Fibroblast of upper back skin (primary cell): ENCODE measurements at places on chromosomes 2 and 18.

- DNase-seq, result no peak
Measured at GRCh38 chr18:22180722-22181121, 11.3 kb downstream of the GATA6 start.

- DNase-seq, result no peak
Measured at GRCh38 chr18:24683925-24684324, 223.5 kb downstream of the HRH4 start.

- DNase-seq, result peak; percentile 57
Measured at GRCh38 chr2:200585730-200586643, at the start of gene AOX1. AOX1 (plus strand) TSS chr2:200586014; CDS start chr2:200586109, 95 bp downstream.

DNA sequence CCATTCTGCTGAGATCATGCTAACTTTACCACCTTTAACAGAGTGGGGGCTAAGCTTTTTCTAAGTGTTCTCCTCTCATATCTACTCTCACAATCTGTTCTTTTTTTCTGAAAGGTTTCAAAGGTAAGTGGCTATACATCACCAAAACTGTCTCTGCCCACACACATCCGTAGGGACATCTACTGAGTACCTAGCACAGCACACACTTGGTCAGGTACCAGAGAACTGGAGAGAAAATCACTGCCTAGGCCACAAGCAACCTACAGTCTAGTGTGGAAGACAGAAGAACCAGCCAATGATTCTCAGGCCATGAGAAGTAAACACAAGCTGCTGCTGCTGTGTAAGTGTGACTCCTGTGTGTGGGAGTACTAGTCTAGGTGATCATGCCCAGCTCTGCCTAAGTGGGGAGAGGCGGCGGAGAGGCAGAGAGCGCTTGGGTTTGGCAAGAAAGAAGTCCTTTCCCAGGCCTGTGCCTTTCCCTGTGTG is 176.1 kb upstream of the ZFP36L2 start:
- no peak for DNase-seq

GRCh38 chr2:30862054-30862651 is 54.9 kb upstream of the CAPN13 start:
- DNase-seq, result peak; percentile 77

GRCh38 chr2:100193291-100193710 is 50.9 kb upstream of the AFF3 start:
- DNase-seq, result no peak

GRCh38 chr2:100877555-100877954 is 57.6 kb downstream of the NPAS2 start:
- peak; percentile 66 for DNase-seq

DNA sequence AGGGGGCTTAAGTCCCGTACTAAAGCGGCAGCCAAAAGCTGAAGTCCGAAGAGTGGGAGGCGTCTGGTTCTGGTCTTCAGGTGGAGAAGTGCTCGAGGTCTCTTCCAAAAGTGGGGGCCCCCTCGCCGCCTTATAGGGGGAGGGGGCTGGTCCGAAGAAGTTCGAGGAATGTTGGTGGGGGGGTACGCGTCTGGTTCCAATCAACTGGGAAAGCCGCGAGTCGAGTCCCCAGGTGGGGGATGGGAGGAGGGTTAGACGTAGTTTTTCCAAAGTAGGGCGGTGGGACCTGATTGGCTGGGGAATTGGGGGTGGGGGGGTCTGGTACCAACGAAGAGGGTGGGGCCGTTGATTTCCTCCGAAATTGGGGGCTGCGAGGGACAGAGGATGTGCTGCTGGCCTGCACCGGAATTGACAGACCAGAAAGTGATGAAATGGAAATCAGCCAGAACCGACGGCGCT is 594 bp downstream of the ITM2C start:
- DNase-seq, result peak; percentile 39

GRCh38 chr2:219511547-219512325 is 2.5 kb upstream of the ASIC4 start:
- DNase-seq, result no peak

- no peak for DNase-seq
Measured at GRCh38 chr18:28684746-28685355, 507.9 kb upstream of the CDH2 start.

DNA sequence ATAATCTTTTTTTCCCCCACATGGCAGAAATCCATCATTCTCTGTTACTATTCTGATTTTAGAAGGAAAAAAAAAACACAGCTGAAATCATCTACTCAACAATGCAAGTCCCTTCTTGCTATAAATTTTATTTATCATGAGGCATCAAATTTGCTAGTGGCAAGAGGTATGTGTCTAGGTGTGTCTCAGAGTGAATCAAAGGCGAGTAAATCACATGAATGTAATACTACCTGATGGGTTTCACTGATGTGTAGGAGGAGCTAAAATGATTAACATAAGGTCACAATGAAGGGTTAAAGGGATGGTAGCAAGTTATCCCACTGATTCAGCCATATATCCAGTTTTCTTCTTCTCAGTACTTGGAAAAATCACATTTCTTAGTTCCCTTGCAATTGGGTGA is 24.5 kb upstream of the PELI1 start:
- DNase-seq, result no peak

DNA sequence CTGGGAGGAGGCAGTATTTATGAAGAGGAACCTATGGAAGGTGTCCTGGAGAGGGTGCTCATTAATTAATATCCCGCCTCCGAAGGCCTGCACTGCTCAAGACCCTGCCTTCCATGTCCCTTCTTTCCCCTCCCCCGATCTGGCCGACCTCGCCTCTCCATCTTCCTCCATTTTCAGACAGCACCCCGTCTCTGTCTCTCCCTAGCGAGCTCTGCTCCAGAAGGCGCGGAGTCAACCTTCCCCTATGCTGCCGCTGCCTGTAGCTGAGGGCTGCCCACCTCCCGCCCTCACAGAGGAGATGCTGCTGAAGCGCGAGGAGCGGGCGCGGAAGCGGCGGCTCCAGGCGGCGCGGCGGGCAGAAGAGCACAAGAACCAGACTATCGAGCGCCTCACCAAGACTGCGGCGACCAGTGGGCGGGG is 1.1 kb upstream of the WBP1 start:
- DNase-seq, result no peak

DNA sequence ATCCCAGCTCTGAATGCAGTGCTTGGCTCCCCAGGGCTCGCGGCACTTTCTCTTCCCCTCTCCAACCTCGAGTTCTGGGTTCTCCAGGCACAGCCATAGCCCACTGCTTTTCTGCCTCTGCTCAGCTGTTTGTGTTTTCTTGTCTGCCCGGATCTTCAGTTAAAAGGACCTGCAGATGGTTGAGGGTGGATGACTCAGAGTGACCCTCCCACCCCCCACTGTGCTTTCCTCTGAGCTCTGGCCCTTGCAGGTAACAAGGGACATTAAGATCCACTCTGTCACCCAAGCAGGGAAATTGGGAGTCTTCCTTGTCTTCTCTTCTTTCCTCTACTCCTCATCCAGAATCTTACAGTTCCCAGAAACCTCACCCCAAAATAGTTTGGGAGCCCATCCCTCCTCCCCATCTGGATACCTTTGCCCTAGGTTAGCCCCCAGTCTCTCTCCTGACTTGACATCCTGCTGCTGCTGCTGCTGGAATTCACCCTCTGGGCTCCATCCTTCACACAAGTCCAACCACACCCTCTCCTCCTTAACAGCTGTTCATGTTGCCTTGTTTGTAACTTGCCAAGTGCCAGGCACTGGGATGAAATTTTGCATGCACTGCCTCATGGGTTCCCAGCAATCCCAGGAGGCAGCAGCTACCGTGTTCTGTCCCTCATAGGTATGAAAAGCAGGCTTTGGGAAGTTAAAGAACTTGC is 157.9 kb upstream of the TTC39C start:
- no peak for DNase-seq

DNA sequence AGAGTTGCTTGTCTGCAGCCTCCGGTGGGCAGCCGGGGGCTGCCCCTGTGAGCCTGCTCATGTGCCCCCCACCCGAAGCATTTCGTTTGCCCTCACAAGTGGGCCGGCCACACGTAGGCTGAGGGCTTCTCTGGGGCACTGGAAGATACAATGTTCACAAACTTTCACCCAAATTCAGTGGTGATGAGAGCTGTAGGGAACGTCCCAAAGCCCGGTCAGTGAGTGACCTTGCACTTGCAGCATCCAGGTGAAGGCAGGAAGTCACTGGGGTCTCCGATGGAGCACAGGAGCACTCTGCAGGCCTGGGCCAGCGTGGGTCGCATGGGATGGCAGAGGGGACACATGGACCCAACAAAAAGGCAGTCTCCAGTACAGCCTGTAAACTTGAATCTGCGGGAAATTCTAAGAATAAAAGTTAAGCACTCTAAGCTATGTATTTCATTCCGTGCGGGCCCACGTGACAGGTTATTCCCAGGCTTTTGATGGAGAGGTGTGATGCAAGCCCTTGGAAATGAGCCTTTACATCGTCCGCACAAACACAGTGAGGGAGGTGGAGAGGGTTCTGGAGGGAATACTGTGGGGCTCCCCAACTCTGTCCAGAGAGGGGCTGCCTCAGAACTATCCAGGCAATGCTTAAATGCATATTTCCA is 42.5 kb downstream of the CNGA3 start:
- no peak for DNase-seq

GRCh38 chr2:6368281-6368680 is 497.4 kb downstream of the CMPK2 start:
- DNase-seq, result peak; percentile 85

DNA sequence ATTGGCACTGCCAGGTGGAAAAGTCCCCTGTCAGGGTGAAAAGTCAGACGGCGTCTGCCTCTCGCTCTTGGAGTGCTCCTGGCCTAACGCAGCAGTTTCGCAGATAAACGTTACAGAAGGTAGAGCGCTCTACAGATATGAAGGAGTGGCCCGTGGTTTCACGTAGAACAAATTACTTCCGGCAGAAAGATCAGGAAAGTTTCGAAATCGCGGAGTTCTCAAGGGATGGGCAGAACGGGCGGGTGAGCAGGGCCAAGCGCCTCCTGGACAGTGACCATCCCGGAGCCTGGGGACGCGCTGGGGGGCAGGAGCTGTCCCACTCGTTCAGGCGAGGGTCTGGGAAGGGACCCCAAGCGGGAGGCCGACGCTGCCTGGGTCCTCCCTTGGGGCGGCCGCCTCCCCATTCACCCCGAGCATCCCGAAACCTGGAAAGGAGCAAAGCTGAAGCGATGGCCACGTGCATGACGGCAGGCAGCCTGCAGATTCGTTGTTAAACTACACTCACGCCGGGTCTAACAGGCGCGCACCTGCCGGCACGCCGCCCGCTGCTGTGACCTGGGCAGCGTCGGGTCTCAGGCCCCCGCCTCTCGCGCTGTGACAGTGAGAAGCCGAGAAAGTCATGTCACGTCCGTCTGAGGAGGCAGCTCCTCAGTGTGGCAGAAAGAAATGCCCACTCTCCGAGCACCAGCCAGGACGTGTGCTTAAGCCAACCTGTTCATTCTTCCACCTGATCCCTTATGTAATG is 122.9 kb upstream of the SALL3 start:
- DNase-seq, result no peak

DNA sequence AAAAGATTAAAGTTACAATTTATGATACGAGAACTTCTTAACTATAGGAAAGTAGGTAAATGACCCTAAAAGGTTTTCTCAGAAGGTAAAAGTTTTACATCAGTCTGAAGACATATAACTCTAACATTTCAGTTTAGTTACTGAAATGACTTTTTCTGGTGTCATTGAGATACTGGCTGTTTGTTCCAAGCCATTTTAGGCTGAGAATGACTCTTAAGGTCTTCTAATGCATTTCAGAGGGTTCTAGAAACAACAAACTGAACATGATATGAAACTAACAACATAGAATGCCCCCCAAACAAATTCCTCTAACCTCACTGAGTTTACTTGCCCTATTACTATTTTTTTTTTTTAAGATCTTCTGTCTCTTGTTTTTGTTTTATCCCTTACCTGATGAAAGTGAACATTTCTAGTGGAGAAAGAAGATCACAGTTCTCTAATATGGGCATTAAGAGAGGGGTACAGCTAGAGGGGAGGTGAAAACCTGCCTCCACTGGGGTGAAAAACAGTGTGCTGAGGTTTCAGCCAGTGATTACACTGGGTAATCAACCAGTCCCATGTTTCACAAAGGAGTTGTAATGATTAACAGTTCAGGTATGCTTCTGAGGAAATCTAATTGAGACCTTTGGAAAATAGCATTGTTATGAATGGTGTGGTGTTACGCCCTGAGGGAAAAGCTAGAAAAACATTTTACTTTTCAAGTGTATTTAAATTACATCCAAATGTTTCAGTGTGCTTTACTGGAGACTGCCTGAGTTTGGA is 11.2 kb downstream of the NABP1 start:
- DNase-seq, result peak; percentile 90

- no peak for DNase-seq
Measured at GRCh38 chr2:161321944-161322648, 13.9 kb downstream of the PSMD14 start.

DNA sequence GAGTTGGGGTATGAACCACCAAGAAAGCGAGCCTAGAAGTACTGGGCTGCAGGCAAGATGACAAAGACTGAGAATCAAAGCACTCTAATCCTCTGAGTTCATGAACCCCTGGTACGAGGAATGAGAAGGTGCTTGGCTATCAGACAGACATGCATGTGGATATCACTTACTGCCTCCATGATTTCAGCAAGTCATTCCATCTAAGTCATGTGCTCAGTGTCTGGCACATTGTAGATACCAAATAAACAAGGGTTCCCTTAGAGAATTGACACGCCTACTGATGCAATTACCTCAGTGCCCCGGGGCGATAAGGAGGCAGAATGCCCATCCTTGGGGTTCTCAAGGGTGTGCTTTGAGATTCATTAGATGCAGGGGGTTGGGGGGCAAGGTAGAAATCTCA is 125.6 kb upstream of the PKDCC start:
- no peak for DNase-seq

GRCh38 chr2:171480908-171481307 is 41.4 kb upstream of the CYBRD1 start:
- DNase-seq, result no peak

GRCh38 chr2:113829270-113829669 is 60.6 kb upstream of the ACTR3 start:
- DNase-seq, result no peak
